Heart right ventricle (tissue), 16 donors: ENCODE measurements at places on chromosomes 7 and 10.

DNA sequence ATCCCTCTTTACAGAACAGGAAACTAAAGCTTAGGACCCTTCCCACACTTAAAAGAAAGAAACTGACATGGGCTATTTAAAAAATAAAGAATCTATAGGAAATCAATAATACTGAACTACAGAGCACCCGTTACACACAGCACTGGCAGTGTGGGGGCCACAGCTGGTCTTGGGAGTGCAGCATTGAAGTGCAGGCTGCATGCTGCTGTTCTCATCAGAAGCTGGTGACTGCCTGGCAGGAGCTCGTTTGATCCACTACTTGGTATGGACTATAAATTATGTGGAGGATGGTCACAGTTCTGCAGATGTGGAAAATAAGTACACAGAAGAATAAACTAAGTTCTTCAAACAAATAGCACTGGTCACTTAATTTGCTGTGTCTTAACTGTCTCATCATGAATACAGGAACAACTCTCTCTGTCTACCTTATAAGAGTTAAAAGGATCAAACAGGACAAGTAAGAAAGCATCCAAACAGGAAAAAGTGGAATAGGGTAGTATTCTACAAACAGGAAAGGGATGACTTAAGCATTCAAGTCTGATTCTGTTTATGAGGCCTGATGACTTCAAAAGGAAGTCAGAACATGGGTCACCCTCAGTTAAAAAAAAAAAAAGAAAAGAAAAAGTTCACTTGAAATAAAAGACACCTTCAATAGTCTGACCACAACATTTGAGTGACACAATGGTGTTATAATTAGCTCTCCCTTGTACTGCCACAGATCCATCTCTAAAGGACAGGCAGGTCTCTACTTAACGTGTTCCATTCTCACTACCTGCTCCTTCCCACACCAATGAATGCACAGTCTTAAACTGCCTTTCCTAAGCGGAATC is 21.0 kb downstream of the DOCK4 start:
- DNase-seq, result no peak

GRCh38 chr7:65037740-65038688 is 31.5 kb upstream of the ERV3-1 start:
- peak; percentile 95 for DNase-seq

- no peak for DNase-seq
Observed at GRCh38 chr10:11112718-11113117, 95.0 kb downstream of the CELF2 start.

- peak; percentile 83 for DNase-seq
Observed at GRCh38 chr10:70815504-70816219, at the start of gene SGPL1. SGPL1 (plus strand) TSS chr10:70815948; CDS start chr10:70816854, 906 bp downstream.

DNA sequence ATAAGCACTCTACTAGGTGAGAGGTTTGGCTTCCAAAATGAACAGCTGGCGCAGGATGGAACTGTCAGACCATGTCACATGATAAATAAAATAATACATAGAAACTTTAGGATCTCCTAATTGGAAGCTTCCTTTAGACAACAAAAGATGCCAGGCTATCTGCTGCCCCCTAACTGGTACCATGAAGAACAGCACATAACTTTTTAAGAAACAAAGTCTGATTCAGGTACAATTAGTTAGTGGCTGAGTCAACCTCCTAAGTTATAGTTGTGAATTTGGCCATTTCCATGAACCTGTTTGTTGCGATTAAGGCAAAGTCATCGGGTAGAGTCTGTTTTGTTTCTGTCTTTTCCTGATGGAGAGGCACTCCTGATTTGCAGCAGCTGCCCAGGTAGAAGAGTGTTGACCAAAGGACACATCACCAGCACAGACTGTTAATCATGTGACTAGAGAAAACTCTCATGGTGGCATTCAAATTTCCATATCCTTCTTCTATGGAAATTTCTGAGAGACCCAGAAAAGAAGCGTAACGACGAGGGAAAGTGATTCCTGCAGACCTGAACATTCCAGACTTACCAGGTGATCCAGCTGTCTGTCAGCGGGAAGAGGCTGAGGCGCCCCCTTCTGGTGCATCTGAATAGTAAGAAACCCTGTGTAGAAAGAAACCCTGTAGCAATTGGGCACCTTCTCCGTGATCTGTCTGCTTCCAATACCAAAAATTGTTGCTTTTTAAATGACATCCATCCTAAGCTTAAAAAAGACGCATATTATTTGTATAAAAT is 8.6 kb upstream of the INHBA start:
- DNase-seq, result no peak

GRCh38 chr10:43013065-43013464 is 63.8 kb upstream of the RET start:
- DNase-seq, result no peak

- no peak for DNase-seq
Observed at GRCh38 chr10:88565072-88565471, 18.0 kb downstream of the RNLS start.

DNA sequence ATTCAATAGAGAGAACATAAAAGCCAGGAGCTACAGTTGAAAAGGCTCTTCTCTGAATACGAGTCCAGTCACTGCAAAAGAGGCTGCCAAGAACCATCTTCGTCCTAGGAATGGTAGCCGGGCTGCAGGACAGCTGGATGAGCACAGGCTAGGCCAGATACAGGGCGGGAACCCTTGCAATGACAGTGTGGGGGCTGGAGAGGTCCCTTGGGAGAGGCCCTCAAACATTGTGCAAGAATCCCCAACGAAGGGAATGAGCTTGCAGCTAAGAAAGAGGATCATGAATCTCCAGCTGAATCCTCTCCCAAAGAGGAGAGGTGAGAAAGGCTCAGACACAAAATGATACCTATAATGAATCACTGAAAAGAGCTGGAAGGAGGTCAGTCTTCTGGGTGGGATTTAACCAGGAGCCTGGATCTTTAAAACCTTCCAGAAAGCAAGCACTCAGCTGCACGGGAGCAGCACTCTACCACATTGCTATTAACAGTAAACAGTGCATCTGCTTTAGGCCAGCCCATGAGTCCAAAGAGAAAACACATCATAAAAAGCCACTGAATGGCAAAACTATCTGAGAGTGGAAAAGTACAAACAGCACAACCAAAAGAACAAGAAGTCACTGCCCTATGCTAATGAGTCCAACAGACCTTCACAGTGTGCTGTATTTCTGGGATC is 287.9 kb downstream of the TNS3 start:
- peak; percentile 44 for DNase-seq

GRCh38 chr7:119397156-119397555 is 875.8 kb upstream of the KCND2 start:
- DNase-seq, result no peak

DNA sequence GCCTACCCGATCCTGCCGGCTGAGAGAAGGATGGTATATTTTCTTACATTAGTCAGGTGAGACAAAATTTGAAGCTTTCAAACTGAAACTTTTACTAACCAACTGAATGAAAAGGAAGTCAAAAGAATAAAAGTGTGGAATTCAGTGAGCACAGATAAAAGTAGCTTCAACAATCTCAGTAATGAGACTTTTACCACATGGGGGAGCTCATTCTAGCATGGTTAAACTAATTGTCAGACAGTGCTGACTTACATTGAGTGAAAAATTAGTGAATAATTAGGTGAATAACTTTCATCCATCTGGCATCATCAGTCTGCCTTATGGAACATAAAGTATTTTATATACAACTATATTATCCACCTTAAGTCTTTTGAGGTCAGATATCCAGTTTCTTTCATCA is 8.4 kb downstream of the FAM237B start:
- no peak for DNase-seq

DNA sequence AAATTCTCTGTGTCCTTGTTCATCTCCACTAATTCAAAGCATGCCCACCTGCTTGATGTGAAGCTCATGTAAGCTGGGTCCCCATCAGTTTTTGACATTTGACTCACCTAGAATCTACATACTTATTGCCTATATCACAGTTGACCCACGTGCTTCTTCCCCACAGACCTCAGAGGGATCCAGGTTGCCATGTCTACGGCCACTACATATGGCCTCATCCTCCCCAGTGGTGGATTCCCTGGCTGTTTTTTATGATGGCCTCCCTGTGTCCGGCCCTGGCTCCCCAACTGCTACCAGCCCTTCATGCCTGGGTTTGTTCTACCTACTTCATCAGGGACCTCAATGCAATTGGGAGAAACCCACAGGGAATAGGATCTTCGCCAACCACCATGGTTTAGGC is 187.4 kb upstream of the GDF10 start:
- DNase-seq, result no peak

- no peak for DNase-seq
Observed at GRCh38 chr10:30579574-30579973, 50.0 kb downstream of the LYZL2 start.

GRCh38 chr10:99930731-99931550 is 78.8 kb downstream of the DNMBP start:
- no peak for DNase-seq

- DNase-seq, result no peak
Observed at GRCh38 chr10:43211431-43212042, 55.3 kb downstream of the RASGEF1A start.

- DNase-seq, result no peak
Observed at GRCh38 chr10:100987685-100988049, 324 bp downstream of the TWNK start.

DNA sequence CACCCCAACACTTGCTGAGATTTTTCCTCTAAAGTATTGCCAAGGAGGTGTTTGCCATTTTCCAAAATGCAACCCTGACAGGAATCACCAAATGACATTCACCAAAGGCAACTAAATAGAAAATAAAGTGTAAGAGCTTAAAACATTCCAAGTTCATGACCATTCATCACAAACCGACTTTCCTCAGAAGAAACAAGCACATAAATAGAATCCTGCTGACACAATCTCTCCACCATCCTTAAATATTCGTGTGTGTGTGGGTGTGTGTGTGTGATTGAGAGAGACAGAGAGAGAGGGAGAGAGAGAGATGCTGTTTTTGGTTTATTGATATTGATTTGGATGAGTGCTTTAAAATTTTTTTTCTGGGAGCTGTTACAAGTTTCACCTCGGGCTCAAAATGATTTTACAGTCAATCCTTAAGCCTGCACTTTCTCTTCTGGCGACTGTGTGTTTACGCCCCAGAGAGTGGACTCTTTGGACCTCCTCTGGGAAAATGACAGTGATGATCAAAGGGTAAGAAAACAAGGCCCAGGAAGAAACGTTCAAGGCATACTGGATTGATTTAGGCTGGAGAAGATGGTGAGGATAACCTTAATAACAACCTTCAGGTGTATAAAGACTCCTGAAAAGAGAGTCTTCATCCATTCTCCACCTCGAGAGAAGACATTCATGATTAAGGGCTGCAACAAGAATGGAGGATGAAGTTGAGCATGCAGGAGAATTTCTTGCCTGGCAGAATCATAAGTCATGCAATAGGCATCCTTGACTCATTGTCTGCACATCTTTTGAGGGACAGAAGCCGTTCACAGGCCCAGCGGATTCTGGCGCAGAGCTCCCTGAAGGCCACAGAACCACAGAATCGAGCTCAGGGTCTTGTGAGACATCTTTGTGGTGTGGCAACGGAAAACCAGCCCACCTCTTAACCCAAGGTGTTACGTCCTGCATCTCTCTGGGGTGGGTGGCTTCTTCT is 104.4 kb upstream of the FGFR2 start:
- DNase-seq, result no peak

GRCh38 chr7:159157714-159158113 is 13.0 kb upstream of the VIPR2 start:
- no peak for DNase-seq

GRCh38 chr10:75772153-75772887 is 340.9 kb downstream of the LRMDA start:
- DNase-seq, result no peak

DNA sequence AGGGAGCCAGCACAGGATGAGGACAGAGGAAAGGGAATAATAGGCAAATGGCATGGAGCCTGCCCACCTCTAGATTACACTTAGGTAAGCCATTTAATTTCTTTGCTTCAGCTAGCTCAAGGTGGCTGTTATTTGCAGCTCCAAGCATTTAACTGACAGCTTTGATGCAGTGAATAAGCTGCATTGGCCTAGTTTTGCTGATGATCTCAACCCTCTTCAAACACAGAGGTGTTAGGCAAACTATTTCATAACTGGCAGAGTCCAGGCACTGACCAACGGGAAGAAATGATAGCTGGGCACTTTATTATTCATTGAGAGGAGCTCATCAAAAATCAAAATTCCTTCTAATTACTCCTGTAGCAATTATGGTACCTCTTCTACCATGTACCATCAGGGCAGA is 317.4 kb downstream of the BMPER start:
- DNase-seq, result no peak

DNA sequence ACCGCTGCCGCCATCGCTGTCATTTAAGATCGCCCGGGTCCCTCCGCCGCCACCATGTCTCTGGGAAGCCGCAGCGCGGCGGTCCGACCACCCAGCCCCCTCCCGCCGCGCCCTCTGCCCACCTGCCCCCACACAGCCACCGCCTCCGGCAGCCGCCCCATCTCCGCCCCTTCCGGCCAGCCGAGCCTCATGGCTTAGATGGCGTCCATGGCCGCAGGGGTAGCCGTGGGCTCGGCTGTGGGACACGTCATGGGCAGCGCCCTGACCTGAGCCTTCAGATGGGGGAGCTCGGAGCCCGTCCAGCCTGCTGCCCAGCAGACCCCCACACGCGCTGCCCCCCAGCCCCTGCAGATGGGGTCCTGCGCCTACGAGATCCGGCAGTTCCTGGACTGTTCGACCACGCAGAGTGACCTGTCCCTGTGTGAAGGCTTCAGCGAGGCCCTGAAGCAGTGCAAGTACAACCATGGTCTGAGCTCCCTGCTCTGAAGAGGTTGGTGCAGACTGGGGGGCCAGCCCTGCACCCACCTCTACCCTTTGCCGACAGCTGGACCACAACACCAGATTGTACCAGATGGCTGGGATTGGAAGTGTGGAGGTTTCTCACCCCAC is 38.0 kb upstream of the TARP start:
- peak; percentile 59 for DNase-seq

DNA sequence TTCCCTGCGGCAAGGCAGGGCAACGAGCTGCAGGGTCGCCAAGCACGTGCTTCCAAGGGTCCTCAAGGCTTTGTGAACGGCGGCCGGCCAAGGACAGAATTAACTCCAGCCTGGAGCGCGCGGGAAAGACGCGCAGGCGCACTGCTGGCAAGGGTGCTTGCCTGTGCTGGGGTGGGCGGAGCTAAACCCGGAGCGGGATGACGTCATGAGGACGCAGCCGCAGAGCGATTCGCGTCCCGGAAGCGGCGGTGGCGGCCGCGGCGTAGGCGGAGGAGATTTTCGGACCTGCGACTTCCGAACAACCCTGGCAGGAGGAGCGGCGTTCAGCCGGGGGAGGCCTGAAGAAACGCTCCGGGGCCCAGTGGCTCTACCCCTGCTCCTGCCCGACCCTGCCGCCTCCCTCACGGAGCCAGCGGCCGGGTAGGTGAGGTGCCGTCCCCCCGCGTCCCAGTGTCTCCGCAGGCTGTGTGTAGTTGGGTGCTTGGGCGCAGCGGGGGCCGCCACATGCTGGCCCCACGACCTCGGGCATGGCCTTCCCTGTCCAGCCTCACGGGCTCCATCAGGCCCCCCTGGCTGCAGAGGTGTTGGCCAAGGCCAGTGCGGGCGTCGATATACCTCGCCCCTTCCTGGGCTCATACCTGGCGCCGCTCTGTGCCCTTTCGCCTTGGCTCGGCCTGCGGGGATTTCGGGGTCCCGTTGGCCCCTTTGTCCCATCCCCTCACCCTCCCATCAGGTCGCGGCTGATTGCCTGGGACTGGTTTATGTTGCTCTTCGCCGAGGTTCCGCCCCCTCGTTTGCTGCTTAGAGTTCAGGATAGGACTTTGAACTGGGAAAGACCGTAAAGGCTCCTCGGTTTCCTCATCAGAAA is at the start of gene ZFYVE27:
Gene ZFYVE27, plus strand, starts transcription at position 227 of the 868 bp plus-strand sequence. CDS start 1,350 bp downstream, outside the sequence.
- DNase-seq, result peak; percentile 96
